ENCODE measurements at places on chromosomes 2 and 18.
A peak's percentile ranks its signal among the peaks of the same experiment; 100 is the strongest.

DNA sequence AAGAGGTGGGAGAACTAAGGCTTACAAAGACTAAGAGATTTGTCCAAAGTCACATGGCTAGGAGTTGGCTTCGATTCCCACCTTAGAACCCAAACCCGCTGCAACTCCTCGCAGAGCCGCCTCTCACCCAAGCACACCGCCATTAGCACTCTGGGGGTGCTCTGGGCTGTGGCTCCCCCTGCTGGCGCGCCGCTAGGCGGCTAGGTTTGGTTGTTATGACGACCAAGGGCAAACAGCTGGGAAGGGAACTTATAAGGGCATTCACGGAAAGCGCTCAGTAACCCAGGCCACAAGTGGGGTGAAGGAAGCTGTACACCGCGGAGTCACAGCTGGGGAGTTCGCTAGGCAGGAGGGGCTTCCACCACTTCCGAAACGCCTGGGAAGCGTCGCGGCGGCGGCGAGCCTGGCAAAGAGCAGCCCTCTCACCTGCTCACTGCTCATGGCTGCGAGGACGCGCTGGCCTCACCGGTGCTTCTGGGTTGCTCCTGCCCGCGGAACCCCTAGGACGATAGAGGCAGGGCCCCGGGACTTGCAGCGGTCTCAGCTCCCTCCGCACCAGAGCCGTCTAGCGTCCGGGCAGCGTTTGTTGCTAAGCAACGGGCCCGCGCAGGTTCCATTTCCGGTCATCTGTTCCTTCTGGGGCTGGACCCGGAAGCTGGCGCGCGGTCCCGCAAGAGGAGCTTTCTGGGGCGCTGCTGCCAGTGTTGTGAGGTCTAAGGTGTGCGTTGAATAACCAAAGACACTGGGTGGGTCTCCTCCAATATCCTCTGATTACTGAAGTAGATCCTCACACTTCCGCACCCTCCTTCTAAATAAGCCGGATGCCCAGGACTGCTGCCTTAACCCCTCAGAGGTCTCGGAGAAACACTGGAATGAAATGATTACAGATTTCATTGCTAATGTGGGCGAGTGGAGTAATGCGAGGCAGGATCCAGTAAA is at the start of gene DNAH7:
Gene DNAH7, minus strand, starts transcription at position 567 of the 939 bp plus-strand sequence. Its CDS starts 126 bp downstream, at position 441.
- DNase-seq: peak; percentile 91

DNA sequence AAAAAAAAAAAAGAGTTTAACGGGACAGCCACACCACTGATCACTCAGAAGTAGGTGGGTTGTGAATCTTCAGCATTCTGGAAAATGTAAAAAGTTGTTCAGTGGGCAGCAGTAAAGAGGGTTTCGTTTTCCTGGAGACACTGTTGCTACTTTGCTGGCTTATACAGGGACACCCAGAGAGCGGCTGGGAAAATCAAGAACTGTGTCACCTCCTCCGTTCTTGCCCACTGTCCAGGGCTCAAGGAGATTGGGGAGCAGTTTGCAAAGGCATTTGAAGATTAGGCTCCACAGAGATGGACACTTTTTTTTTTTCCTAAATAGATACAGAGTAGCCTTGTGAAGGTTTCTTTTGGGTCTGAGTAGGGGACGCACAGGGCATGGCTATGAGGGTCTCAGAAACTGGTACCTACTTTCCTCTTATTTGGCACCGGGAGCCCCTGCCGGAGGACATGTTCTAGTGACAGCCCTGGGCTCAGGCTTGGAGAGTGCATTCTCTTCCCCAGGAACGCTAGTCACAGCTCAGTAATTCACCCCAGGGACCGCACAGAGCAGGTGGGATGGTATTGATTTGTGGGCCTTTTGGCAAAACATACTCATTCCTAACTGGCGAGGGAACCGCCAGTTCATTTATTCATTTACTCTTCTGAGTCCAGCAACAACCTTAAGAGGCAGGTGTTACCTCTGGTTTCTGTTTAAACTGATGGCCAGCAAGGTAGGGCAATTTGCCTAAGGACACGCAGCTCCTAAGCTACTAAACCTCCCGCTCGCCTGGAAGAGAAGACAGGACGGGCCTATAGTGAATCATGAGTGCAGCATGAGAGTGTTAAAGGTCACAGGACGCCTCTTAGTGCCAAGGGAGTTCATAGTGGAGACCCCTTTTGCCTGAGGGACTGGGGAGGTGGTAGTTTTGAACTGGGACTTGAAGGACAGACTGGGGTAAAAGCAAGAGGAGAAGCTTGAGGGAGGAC is 53.1 kb downstream of the HPCAL1 start:
- DNase-seq: no peak

- no peak for DNase-seq
These were observed 206.3 kb downstream of the PID1 start for GRCh38 chr2:229064749-229065148.

GRCh38 chr2:70111752-70112591 is 24.7 kb downstream of the PCBP1 start:
- no peak for DNase-seq

DNA sequence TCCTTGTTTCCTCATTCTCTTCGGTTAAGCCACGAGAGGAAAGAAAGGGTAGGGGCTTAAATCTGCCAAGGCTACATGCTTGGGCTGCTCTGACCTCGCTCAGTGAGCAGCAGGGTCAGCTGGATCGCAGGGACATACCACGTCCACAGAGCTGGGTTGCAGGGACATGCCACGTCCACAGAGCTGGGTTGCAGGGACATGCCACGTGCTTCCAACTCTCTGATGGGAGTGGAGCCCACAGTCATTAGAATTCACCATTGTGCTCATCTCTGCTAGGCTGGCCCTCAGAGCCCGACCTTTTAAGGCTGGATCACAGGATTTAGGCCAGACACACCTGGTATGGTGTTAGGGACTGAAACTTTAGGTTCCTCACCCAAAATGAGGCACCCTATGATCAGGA is 107.4 kb upstream of the SEC11C start:
- no peak for DNase-seq

DNA sequence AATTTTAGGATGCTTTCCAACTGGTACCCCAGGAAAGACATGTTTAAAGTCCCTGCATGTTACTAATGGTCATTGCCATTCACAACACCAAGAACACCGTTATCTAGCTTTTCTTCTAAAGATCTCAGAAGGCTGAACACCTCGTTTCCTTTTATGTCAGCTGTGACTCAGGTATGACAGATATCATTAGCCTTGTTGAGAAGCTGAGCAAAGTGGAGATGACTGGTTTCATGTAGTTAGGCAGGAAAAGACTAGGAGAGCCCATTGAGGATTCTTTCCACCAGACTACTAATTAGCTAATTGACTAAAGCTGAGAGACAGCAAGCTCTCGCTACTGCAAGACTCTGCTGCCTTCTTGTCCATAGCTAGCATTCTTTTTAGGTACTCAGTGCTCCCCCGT is 32.0 kb upstream of the ARL5A start:
- no peak for DNase-seq

DNA sequence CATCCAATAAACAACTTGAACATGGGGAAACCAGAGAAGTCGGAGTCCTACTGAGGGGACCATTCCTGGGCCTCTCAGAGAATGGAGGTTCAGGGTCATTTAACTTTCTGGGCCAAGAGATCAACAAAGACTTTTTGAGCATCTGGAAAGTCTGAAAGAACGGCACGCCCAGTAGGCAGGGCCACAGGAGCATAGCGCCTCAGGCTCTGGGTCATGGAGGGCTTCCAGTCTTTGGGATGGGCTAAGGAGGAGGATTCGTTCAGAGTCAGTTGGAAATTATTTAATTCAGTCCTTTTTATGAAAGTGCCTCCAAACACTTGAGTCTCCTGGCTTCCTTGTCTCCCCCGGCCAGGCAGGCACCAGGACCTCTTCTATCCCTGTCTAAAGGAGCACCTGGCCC is 101.1 kb upstream of the GLI2 start:
- DNase-seq: no peak

- no peak for DNase-seq
These were observed 536.0 kb downstream of the TMX3 start for GRCh38 chr18:68178921-68179320.

DNA sequence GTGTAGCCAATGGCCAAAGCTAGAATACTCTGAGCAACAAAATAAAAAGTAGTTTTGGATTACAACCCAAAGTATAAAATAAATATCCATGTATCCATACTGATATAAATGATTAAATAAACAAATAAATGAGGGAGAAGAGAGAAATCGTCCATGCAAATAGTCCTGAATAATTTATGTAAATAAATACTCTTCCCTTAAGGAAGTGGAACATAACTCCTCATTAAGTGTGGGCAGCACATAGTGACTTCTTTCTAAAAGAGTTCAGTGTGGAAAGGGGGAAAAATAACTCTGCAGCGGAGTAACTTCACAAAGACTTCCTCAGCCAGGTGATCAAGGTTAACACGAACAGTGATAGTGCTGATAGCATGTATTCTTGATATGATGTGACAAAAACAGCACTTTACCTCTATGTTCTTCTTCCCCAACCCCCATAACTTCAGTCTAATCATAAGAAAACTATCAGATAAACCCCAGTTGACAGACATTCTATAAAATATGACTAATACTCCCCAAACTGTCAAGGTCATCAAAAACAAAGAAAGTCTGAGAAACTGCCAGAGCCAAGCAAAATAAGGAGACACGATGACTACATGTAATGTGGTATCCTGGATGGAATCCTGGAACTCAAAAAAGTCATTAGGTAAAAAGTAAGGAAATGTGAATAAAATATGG is 30.7 kb downstream of the METTL8 start:
- no peak for DNase-seq

DNA sequence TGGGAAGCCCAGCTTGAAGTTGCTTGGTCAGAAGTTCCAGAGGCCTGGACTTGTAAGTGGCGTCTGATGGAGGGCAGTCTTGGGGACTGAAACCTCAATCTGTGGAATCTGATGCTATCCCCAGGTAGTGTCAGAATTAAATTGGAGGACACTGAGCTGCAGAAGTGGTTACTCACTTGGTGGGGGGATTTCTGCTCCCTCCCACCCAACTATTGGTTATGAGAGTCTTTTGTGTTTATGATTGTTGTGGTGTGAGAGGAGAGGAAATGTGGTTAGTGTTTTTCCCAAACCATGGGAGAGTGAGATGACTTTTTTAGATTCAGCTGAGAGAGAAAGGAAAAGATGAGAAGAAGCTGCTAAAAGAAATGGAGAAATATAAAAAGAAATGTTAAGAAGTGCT is 12.8 kb downstream of the ZBTB14 start:
- DNase-seq: no peak

DNA sequence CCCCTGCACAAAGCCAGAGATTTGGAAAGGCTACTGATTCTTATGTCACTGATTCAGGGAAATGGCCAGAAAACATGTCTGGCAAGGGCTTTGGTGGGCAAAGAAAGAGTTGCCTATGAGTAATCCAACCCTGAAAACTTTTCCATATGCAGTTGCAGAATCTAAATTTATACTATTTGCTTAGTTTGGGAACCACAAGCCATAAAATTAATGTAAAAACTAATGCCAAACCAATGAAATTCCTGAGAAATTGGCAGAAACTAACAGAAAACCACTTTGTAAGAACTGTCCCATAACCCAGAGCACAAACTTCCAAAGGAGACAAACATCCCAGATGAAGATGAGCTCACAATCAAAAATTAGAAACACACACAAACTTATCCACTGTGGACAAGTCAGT is 48.8 kb downstream of the TCF4 start:
- no peak for DNase-seq

GRCh38 chr2:214774108-214774507 is 35.4 kb downstream of the BARD1 start:
- no peak for DNase-seq

- no peak for DNase-seq
These were observed 373.8 kb upstream of the RAB6C start for GRCh38 chr2:129605646-129606045.

DNA sequence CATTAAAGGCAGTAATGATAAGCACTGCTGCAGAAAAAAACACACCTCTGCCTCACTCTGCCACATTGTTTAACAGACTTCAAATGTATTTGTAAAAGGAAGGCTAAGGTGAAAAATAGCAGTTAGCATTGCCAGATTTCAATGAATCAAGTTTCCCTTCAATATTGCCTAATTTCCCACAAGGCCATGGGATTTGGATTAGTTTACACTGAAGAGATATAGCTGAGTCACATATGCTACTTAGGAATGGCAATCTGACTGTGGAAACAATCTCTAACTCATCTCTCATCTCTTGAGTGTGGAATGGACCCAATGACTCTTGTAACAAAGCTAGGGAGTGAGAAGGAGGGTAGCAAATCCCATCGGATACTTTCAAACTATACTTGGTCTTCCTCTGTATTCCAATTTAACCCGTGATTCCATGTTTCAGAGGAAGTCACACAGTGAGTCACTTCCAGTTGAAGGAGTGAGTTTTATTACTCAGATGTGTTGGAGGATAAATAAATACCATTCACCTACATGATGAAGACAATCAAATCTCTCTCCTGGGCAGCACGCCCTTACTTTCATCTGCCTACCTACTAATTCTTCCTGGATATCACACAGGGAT is 5.1 kb downstream of the B4GALT6 start:
- no peak for DNase-seq

DNA sequence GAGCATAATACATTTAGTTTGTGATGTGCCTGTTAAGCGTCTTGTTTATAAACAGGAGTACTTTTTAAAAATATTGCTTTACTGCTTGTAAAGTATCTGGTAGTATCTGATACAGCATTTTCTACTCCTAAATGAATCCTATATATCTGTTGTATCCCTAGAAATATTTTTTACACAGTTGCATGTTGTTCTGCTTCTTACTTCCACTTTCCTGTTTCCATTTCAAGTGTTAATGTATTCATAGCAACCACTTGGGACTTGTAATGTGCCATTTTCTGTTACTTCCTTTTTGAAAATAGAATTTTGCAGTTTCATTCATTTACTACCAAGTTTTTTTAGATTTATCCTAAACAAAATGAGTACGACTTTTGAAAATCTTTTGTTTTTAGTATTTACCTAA is 24.9 kb downstream of the CCNT2 start:
- peak; percentile 22 for DNase-seq

Measured in GM13976 (cell line).